ENCODE measurements at places on chromosomes 3 and 15.

DNA sequence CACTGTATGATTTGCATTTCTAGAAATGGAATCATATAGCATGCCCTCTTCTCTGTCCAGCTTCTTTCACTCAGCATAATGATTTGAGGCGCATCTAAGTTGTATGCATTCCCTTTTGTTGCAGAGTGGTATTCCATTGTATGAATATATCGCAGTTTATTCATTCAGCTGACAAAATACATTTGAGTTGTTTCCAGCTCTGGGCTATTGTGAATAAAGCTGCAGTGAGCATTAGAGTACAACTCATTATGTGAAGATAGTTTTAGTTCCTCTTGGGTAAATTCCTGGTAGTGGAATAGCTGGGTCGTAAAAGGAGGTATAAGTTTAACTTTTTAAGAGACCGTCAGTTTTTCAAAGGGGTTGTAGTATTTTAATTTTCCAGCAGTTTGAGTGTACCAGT is 38.5 kb upstream of the POLR2M start:
- DNase-seq: no peak

DNA sequence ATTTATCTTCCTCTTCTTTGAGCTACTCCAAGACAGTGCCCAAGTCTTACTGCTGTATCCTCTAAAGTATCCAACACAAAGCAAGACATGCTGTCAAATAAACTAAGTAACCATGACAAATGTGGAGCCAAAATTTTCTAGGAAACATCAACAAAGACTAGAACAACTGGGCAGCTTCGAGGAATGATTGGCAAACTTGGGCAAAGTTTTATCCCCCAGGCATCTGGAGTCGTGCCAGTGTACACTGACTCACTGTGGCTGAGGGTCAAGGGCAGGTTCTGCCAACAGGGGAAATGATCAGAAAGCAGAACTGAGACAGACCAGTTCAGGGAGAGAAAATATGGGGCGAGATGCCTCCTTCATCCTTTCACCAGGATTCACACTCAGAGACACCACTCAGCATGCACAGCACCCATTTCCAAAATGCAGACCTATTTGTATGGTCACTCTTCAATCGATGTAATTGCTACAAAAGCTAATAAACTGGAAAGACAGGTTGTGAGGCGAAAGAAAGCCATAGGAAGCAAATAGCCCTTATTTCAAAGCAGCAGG is 65.8 kb downstream of the MB21D2 start:
- DNase-seq: no peak

DNA sequence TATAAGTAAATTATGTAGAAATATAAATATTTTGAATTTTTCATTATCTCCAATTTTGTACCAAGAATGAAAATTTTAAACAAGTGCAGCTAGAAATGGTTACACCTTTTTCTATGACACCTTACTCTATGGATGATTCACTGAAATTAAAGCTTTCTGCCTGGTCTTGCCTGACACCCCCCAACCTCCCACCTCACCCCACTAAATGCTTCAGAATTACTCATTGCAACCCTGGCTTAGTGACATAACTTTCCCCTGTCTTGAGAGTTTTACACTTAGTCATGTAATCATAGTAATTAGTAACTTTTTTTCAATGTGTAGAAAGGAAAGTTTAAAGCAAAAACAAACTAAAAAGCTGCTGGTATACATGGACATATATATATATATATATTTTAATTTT is 42.0 kb upstream of the MEIS2 start:
- no peak for DNase-seq

GRCh38 chr15:29196290-29196689 is 73.3 kb downstream of the NSMCE3 start:
- no peak for DNase-seq

DNA sequence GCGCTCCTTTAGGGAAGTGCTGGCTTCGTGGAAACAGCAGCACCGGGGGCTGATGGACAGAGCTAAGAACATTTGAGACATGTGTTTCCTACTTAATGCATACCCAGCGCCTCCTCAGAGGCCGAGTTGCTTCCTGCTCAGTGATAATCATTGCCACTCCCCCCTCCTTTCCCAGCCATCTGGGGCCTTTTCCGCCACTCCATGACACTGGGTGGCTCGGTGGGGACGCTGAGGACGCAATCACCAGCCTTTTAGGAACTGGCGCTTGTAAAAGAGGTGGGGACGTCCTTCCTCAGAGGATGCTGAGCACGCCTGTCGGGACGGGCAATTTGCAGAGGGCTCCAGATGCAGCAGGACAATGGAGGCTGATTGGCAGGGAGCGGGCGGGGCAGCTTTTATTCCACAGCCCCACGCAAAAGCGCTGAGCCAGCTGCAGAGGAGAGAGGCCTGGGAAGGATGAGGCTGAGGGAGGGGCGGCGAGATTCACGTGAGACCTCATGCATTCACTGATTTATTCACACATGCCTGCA is 22.2 kb upstream of the IQSEC1 start:
- DNase-seq: no peak

All from C1 segment of cervical spinal cord (tissue), 14 donors.